Stimulated activated CD8-positive, alpha-beta memory T cell treated with anti-CD3 and anti-CD28 coated beads, Interleukin-15, amount 100 ng/mL, for 48 hours (primary cell): ENCODE measurements at places on chromosomes 6 and 20.
A peak's percentile ranks its signal among the peaks of the same experiment; 100 is the strongest.

GRCh38 chr6:85561750-85562357, 31.8 kb downstream of the SNX14 start:
- no peak for DNase-seq

- DNase-seq: no peak
Observed at GRCh38 chr6:16799279-16800193, 38.3 kb upstream of the ATXN1 start.

DNA sequence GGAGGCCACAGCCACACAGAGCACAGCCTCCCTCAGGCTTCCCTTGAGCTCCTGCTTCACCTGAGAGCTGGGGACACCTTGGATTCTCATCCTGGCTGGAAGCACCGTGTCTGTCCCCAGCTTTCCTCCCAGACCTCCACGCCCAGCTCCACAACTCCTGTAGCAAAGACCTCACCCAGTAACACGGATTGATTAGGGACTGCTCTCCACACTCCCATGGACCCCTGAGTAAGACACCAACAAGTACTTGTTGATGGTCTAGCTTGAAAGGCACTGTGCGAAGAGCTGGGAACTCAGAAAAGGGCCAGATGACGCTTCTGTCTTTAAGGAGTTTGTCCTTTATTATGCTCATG, 109.6 kb downstream of the DLL1 start:
- DNase-seq: no peak

- no peak for DNase-seq
Observed at GRCh38 chr6:143965503-143966171, 42.4 kb downstream of the PLAGL1 start.

- DNase-seq: no peak
Observed at GRCh38 chr20:35632539-35633115, 17.0 kb downstream of the SPAG4 start.

DNA sequence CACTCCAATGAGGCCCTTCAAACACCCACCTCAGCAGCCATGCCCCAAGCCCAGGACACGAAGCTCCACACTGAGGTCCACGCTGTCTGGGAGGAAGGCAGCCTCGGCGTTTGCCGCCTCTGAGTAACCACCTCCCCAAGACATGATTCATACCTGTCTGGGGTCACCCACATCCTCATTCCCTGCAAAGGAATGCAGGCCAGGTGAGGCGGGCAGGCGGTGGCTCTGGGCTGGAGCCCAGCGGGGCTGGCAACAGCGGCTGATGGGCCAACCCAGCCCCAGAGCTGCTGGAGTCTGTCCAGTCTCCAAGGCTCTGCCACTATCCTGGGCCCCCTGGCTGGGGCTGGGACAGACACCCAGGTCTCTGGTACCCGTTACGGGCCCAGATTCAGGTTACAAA, 14.8 kb downstream of the PMEPA1 start:
- DNase-seq: no peak

GRCh38 chr20:2713285-2713684, 20.7 kb downstream of the EBF4 start:
- no peak for DNase-seq

DNA sequence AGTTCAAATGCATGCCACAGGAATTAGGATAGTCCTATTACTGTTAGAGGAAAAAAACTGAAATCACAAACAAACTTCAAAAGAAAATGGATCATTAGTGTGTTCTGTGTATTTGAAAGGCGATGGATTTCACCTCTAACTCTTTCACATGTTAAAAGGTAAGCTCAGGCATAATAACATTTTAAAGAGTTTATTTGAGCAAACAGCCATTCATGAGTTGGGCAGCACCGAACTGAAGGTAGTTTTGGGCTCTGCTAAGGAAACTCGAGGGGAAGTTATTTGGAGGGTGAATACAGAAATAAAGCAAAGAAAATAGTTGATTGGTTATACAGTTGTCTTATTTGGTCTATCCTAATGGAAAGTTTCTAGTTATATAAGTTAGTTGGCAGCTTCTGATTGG, 546.5 kb upstream of the POU3F2 start:
- DNase-seq: no peak

DNA sequence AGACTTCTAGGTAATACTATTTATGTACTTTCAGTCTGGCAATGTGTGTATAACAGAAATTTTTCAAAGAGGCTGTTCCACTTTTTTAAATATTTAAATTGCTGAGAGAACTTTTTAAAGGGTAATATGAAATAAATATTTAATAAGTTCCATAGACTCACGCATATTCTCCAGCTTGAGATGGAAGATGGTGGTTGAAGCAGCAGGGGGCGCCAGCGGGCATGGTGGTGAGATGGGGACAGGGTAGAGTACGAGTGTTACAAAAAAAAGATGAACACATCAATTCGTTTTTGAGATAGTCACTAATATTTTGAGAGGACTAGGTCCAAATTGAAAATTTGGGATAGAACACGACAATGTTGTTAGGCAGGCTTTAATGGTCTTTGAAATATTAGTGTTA, 68.4 kb downstream of the RSPO3 start:
- peak; percentile 19 for DNase-seq

DNA sequence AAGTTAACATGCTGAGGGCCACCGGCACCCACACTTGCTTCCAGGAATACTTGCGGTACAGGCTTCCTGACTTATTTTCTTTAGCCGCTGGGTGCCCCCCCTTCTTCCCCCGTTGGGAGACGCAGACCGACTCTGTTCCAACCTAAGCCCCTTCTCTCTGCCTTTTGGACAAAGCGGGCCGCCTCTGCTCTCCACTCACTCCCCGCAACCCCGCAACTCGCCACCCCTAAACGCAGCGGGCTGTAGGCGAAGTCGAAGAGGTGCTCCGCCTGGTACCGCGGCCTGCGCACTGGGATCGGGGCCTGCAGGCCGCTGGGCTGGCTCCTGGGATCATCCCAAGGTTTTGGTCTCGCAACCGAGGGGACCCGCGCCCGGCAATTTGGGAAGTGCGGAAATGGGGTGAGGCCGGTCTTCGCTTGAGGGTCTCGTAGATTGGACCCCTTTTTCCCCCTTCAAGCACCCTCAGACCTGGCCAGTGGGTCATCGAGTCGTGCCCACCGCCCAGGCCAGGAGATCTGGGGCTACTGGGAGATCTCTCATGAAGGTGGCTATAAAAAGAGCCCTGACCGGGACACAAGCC, 4.7 kb upstream of the FOXF2 start:
- no peak for DNase-seq

- DNase-seq: no peak
Observed at GRCh38 chr6:44657206-44657819, 269.8 kb downstream of the CDC5L start.

DNA sequence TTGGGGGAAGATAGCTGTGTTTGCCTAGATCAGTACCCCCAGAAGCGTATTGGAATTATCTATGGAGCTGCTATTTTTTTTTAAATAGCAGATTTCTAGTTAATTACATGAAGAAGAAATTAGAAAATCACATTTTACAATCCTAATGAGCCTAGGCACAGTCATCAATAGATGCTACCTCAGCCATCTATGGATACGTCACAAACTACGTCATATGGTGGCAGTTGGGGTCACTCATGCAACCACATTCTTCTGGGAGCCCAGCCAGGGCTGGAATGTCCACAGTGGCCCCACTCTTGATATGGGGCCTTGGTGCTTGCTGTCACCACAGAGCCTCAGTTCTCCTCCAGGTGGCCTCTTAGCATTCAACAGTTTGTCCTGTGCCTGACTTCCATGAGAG, 63.0 kb downstream of the SNRNP48 start:
- no peak for DNase-seq

GRCh38 chr6:39310542-39310941, 3.7 kb downstream of the KCNK17 start:
- no peak for DNase-seq

- no peak for DNase-seq
Observed at GRCh38 chr6:158011478-158011920, 29.8 kb downstream of the SYNJ2 start.

- DNase-seq: no peak
Observed at GRCh38 chr6:170269151-170269845, 21.6 kb downstream of the DLL1 start.

DNA sequence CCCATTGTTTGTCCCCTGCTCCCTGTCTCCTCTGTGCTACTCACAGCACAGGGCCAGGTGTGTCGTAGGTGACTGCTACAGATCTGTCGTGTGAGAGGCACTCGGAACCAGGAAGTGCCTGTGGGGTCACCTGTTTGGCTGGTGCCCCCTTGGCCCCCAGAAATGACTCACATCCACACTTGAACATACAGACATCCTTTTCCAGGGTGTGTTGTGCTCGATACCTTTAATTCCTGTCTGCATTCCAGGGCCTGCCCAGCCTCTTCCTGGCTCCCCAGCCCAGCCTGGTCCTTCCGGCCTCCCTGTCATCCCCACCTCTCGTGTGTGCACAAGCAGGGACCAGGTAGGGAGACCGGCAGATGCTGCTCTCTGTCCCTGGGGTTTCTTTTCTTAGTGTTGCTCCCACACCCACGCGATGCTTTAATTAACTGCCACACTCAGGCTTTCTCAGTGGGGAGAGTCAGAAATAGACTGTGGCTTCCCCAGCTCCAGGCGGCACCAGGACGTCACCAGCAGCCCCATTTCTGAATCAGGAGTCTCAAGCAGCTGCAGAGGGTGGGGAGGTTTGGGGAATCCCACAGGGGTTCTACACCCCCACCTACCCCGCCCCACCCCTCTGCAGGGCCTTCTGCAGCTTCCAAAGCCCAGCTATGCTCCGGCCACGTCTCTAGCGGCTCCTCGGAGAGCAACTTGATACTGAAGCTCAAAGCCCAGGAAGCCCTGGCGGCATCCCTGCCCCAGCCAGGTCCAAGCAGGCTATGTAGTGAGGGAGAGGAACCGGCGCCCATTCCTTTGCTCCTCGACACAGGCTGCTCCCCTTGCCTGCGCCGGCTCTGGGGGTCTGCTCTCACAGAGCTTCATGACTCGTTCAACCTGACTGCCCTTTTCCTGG, 102.2 kb downstream of the SYCP2 start:
- no peak for DNase-seq

DNA sequence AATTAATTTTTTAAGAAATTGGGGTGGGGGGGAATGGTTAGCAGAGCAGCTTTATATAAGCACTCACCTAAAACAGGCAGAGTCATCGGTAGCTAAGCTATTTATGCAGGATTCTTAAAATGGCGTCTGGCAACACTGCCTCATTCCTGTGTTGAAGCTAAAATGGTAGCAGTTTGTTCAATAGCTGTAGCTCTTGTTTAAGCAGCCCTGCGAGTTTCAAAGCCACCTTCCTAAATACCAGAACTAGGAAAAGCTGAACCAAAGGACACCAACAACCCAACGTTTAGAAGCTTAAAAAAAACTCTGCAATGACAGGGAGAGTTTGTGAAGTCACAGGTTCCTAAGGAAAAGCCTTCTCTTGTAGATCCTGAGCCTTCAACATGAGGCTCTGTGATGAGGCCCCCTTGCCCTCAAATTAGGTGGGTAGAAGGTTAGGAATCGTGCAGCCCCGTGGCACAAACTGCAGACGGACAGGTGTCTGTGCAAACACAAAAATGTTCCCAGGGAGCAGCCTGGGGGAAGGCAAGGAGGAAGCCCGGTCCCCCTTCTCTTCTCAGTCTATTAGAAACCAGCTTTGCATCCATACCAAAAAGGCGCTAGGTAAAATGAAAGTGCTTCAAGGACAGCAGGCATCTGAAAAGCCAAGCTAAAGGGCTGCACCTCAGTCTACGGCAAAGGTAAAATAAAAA, 4.7 kb downstream of the ZMYND8 start:
- no peak for DNase-seq

GRCh38 chr6:91482498-91482897, 895.6 kb upstream of the MAP3K7 start:
- no peak for DNase-seq

- DNase-seq: no peak
Observed at GRCh38 chr6:43199912-43200311, 17.9 kb downstream of the CUL9 start.

GRCh38 chr6:137216875-137217553, 2.2 kb downstream of the IFNGR1 start:
- no peak for DNase-seq

- DNase-seq: no peak
Observed at GRCh38 chr20:6169251-6169650, 46.4 kb upstream of the FERMT1 start.

DNA sequence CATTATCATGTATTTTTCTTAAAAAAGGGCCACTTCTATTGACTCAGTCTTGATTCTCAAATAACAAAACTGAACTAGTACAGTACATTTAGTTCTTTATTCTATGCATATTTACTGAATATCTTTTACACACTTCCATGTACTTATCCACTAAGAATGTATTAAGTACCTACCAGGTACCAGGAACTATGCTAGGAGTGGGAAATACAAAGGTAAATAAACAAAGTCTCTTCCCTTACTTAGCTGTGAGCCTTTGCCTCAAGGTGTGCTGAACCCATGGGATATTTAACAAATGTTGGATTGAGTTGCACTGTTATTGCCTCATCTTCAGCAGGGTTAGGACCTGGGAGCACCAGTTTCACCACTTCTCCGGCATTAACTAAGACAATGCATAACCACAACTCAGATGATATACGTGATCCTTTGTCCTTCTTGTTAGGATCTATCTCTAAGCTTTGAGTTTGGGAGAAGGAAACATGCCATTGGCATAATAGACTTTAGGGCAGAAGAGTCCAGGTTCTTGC, 533.9 kb downstream of the TFAP2B start:
- no peak for DNase-seq

GRCh38 chr6:16766043-16766536, 4.8 kb upstream of the ATXN1 start:
- peak; percentile 50 for DNase-seq

GRCh38 chr20:62962891-62963613, 10.5 kb downstream of the SLC17A9 start:
- DNase-seq: no peak

- no peak for DNase-seq
Observed at GRCh38 chr6:109348226-109348625, 34.0 kb downstream of the CD164 start.

DNA sequence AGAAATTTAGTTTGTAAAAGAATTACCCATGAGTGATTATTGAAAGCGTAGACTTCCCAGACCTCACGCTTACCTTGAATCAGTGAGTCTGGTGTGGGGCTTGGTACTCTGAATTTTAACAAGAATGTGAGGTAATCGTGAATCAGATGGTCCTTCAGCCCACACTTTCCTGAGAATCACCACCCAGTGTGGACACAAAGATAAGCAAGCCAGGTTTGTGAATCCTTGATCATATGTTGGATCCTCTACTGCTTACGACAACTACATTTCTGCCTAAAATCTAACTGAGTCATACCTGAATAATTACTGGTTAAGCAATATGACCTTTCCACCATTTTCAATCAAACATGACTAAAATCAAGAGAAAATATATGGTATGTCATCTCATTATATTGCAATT, 589.3 kb downstream of the TFAP2A start:
- DNase-seq: no peak

DNA sequence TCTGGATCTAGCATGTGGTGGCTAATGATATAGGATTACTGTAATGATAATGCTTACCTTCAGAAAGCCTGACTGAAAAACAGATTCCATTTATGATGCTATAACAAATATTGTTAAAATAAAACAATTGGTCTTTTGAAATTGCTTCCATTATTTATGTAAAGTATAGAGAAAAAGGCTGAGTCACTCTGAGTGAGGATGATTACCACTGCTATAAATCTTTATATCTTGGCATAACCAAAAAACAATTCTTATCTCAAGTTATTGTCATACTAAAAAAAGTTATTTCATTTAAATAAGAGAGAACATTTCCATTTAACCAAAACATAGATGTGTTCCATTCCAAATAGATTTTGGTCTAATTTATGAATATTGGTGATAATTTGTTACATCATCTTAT, 53.0 kb upstream of the DST start:
- no peak for DNase-seq
